ENCODE measurements at places on chromosomes 16 and 17.

DNA sequence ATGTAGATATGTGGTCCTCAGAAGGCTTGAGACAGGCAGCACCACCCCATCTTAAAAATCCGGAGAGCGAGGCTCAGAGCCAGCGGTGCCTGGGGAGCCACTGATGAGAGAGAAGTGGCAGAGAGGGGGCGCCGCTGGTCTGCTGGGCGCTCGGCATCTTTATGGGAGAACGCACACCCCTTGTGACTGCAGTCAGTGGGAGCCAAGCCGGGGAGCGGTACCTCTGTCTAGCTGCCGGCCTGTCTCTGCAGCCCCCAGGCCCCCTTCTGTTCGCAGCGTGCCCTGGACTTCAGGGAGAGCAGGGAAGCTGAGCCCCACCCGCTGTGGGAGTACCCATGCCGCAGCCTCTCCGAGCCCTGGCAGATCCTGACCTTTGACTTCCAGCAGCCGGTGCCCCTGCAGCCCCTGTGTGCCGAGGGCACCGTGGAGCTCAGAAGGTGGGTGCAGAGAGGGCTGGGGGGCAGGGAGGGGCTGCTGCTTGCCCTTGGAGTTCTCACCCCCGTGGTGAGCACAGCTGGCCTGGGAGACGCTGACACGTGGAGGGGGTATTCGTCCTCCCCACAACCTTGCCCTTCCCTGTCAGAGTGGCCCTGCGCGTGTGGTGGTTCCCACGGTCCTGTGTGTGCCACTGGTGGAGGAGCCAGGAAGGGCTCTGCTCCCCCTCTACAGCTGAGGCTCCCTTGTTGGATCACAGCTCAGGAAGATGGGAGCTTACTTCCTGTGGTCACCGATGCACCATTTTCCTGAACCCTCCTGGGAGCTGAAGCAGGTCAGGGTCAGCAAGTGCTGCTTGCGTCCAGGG, 44.8 kb downstream of the PRMT7 start:
- no peak for DNase-seq

GRCh38 chr17:70153210-70153609, 16.1 kb upstream of the KCNJ2 start:
- no peak for DNase-seq

DNA sequence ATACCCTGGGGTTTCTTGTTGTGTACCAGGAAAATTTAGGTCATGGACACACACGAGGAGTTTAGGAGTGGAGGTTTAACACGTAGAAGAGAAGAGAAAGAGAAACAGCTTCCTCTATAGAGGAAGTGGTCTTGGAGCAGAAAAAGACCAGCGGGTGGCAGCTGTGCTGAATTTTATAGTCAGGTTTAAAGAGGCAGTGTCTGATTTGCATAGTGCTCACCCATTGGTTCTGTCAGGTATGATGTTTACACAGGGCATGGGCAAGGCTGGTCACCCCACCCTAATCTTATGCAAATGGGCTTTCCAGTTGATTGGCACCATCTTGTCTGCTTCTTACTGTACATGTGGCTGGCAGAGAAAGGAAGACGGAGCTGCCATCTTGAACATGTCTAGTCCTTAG, 309.0 kb downstream of the CDH13 start:
- no peak for DNase-seq

DNA sequence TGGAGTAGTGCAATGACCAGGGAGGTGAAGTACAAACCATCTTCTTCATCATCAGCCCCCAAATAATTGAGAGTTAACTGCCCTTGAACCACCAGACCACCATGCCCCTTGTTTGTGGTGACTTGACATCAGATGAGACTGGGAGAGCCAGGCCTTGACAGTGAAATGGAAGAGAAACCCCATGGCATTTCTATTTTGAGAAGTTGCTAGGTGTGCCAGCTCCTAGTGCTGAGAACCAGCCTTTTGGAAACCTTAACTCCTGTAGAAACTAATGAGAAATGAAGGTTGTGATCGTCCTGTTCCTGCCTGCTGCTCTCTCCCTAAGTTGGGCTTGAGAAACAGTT, 2.8 kb downstream of the TMEM94 start:
- DNase-seq, result no peak

DNA sequence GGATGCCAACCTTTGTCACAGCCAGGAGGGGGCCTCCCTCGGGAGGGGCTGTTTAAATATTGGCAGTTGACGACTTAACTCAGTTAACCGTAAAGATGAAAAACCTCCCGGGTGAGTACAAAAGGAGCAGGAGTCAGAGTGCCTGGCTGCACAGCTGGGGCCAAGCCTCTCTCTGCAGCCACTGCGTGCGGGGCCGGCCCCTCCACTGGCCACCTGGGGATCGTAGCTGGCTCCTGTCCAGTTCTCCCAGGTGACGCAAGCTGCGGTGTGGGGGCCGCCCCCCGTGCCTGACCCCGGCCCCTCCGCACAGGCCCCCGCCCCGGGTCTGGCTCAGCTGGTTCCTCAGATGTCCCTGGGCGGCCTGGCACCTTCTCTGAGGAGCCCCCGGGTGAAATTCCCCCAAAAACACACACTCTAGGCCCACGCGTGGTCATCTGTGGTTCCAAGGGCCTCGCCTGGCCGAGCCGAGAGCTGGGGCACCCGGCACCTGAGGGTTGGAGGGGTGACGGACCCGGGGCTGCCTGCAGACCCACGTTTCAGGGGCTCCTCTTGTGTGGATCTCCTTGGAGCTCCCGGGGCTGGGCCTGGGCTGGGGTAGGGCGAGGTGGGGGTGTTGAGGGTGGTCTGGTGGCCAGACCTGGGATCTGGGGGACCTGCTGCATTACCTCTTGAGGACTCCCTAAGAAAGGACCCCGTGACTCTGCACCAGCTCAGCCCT, 7.4 kb upstream of the CACNA1H start:
- no peak for DNase-seq

GRCh38 chr16:19295393-19295792, 9.9 kb downstream of the CLEC19A start:
- no peak for DNase-seq

DNA sequence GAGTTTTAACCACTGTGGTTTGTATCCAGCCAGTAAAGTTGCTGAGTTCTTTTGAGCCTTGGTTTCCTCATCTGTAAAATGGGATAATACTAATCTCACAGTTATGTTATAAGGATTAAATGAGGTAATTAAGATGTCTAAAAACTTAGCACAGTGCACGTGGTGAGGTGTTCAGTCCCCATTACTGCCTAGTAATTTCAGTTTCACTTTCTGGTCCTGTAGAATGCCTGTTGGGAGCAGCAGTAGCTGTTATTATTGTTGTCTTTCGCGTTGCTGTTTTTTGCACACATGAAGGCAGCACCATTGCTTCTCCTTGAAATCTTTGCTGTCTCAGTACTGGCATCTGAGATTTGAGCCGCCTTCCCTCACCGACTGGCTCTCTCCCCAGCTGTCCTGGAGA, 182.4 kb downstream of the DNAH9 start:
- no peak for DNase-seq

GRCh38 chr16:55466209-55466608, 12.8 kb upstream of the MMP2 start:
- DNase-seq, result no peak

DNA sequence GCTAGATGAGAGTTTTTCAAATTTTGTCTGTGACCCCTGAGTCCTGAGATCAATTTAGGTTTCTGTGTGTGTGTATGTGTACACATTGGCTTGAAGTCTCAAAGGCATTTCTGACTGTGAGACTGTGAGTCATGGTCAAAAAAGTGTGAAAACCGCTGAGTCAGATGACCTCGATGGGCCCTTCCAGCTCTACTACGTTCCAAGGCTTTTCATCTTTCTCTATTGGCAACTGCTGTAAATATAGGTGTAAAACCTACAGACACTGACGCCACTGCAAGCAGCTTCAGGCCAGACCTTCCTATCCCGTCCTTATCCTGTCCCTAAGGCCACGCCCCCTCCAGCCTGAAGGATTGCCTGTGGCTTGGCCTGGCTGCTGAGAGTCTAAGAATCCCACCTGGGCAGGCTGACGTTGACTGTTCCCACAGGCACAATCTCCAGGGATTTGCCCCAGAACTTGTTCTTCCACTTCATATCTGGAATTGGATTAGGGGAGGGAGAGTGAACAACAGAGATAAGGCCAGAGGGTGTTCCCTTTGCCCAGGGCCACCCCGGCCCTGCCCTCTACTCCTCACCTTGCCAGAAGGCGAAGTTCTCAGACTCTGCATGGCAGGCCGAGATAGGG, 11.3 kb downstream of the OSBPL7 start:
- DNase-seq, result no peak

- DNase-seq, result no peak
Measured at GRCh38 chr16:75343941-75344340, 89.4 kb downstream of the CFDP1 start.

DNA sequence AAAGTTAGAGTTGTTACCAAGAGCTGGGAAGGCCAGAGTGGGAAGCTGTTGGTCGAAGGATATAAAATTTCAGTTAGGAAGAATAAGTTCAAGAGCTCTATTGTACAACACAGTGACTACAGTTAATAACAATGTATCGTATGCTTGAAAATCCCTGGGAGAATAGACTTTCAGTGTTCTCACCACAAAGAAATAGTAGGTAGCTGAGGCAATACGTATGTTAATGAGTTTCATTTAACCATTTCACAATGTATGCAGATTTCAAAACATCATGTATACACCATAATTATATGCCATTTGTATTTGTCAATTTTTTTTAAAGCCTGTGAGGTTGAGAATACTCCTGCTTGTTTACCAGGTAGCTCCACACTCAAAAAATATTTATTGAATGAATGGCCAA, 41.5 kb upstream of the MYOCD start:
- no peak for DNase-seq

DNA sequence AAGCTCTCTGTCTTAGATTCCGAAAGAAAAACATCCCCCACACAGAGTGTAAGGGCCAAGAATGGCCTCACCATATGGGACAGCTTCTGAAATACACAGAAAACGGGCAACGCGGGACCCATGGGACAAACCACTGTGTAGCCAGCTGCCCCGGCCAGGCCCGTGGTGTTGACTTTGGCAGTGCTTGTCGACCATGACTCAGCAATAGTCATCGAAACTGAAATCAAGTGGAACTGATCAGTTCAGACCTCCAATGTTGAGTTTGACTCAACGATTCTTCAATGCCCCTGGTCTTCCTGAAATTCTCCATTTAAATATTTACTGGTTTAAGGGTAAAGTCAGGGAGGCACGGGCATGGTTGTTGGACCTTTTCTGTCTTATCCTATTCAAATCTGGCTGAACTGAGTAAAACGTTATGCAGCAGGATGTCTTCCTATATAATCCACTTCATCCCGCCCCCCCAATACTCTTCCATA, 27.5 kb downstream of the ZFHX3 start:
- DNase-seq, result no peak

GRCh38 chr16:87598431-87598830, 3.9 kb upstream of the JPH3 start:
- DNase-seq, result no peak

DNA sequence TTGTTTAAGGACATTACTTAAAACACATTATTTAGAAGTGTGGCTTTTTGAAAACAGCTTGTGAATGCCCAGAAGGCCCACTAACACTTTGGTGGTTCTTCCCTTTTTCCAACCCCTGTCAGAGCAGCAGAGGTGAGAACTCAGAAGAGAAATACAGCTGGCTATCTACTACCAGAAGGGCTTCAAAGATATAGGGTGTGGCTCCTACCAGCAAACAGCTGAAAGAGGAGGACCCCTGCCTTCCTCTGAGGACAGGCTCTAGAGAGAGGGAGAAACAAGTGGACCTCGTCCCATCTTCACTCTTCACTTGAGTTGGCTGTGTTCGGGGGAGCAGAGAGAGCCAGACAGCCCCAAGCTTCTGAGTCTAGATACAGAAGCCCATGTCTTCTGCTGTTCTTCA, 6.9 kb upstream of the RAPGEFL1 start:
- DNase-seq, result no peak

GRCh38 chr16:64910356-64910755, 211.5 kb downstream of the CDH11 start:
- DNase-seq, result no peak
